ENCODE measurements at places on chromosomes 3 and 15.

DNA sequence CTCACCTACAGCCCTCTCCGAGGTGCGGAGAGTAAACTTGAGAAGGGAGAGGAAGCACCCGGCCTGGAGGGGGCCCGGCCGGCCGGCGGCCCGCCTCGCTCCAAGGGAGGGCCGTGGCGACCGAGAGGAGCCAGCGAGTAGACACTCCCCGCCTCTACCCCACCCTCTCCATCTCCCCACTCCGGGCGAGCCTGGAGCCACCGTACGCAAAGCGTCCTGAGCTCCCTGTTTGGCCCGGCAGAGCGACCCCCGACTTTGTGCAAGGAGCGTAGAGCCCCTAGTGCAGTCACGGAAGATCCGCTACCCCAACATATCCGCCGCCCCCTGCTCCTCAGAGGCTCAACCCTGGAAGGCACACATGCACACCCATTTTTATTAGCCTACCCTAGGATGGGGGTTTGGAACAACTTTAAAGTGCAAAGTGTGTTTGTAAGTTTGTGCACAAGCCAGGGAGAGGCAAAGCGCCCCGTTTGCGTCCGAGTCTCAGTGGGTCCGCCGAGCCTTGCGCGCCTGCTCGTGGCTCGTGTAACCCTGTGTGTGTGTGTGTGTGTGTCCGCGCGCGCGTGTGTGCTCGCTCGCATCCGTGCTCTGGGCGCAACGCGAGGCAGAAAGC lies 508 bp upstream of the SMAD6 start:
- DNase-seq: no peak
- H3K4me3 ChIP-seq: peak overlapping the region; percentile 91
- peaks cover 42% of the 10 kb centered on the region for H3K4me1 ChIP-seq
- H3K27ac ChIP-seq: peak overlapping the region; percentile 95
- H3K36me3 ChIP-seq: no peaks in the 10 kb centered on the region
- H3K27me3 ChIP-seq: no peaks in the 10 kb centered on the region

GRCh38 chr3:177944228-177944661 lies 592.0 kb upstream of the KCNMB2 start:
- H3K27ac ChIP-seq: no peak overlapping the region
- H3K36me3 ChIP-seq: no peaks in the 10 kb centered on the region
- H3K4me3 ChIP-seq: no peak overlapping the region
- H3K27me3 ChIP-seq: no peaks in the 10 kb centered on the region

DNA sequence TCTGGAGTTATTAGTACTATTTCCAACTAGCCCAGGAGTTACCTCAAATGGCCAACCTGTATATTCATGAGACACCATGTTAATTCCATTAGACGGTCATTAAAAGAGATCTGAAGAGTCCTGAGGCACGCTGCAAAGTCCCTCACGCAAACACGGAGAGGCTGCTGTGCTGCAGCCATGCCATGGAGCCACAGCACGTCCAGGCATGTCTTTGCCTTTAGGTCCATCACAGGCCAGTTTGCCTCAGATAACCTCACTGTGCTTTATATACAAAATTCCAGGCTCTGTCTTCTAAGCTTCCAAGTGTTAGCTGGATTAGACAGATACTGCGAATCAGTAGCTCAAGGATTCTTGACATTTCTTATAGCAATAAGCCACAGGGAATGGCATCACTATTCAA lies 9.8 kb upstream of the PLAAT1 start:
- no peak overlapping the region for H3K4me3 ChIP-seq
- H3K27me3 ChIP-seq: 0 out of 2 replicates have a peak, but pooled peaks cover 3% of the 10 kb centered on the region
- H3K36me3 ChIP-seq: no peaks in the 10 kb centered on the region
- DNase-seq: no peak
- H3K27ac ChIP-seq: no peak overlapping the region

GRCh38 chr3:34235096-34235495 lies 436.7 kb downstream of the PDCD6IP start:
- H3K36me3 ChIP-seq: no peaks in the 10 kb centered on the region
- no peaks in the 10 kb centered on the region for H3K27me3 ChIP-seq
- no peak overlapping the region for H3K4me3 ChIP-seq

DNA sequence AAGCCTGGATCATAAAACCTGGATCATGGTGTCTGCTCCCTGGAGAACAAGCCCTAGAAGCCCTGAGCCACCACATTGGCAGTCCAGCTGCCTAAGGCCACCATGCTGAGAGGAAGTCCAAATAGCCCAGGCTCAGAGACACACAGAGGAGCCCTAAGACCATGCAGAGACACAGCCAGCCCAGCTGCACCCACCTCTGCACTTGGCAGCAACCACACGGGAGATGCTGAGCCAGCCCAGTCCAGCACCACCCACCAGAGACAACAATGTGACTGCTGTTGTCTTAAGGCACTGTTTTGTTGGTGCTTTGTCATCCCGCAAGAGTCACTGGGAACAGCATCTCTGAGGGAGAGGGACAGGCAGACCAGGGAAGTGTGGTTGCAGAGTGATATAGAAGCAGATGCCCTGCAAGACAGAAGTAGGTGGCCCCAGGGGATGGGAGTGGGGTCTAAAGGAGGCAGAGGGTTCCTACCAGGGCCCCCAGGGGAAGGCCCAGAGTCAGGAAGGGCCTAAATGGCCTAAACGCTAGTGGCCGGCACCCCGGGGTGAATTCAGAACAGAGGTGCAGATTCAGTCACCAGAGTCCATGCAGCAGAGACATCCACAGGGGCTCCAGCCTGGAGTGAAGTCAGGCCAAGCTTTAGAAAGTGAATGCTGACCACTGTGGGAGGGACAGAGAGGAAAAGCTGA lies 105.4 kb upstream of the PRR20G start:
- no peak overlapping the region for H3K27ac ChIP-seq
- peaks cover 2% of the 10 kb centered on the region for H3K27me3 ChIP-seq
- DNase-seq: no peak

DNA sequence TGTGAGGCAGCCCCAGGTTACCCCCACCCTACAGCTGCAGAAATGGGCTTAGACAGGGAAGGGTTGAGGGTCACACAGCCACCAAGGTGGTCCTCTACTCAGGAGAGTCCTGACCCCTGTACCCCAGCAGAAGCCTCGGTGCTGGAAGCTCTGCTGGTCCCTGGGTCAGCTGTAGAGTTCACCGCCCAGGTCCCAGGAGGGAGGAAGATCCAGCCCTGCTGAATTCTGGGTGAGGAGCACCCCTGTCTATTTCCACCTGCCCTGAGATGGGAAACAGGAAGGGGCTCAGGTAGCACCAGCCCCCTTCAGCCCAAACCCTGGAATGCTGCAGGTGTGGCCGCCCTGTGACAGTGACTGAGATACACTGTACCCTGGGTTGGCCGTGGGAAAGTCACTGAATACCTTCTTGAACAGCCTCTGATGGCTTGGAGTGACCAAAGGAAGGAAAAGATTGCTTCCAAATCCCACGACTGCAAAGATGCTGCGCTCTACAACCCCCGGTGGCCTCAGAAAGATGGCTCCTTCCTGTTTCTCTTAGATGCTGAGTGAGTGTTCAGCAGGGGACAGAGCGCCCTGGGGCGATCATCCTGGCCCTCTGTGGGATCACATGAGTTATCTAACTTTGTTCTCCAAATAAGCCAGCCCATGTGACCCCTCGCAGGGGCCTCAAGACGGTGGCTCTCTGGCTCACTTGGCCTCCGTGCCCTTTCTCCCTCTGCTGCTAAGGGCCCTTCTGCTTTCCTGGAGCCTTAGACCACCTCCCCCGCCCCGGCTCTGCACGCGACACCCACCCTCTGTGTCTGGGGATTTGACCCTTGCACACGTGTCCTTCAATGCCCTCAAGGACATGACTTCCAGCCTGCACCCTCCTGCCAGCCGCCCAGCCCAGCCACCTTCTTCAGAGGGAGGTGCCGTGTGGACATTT lies 141.9 kb downstream of the NSMCE3 start:
- no peak overlapping the region for H3K27ac ChIP-seq
- H3K4me3 ChIP-seq: no peak overlapping the region
- H3K36me3 ChIP-seq: no peaks in the 10 kb centered on the region
- H3K27me3 ChIP-seq: no peaks in the 10 kb centered on the region
- DNase-seq: no peak

DNA sequence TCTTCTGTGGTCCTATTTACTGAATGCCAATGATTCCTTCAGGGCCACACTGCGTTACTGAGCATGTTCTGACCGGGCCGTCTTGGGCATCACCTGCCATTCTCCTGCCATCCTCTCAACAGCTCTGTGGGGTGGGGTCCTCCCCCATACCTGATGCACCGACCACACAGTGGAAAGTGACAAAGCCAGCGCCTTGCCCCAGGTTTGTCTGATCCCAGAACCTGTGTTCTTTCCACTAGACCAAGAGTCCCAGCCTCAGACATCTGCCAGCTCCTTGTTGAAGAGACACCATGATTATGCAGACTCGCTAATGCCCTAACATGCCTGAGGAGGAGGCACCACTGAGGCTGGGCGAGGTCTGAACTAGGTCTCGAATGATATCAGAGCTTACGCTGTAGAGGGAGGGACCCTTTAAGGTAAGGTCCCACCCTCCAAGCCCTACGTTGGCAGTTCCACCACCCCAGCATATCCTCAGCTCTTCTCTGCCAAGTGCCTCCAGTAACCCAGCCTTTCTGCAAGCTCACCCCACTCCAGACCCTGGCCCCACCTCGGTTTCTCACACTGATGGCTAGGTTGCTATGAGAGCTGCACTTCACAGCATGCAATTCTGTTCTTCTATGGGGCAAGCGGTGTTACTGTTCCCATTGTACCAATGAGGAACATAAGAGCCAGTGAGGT lies 29.8 kb upstream of the PLXNA1 start:
- no peak overlapping the region for H3K4me3 ChIP-seq
- no peaks in the 10 kb centered on the region for H3K4me1 ChIP-seq
- no peak for DNase-seq

DNA sequence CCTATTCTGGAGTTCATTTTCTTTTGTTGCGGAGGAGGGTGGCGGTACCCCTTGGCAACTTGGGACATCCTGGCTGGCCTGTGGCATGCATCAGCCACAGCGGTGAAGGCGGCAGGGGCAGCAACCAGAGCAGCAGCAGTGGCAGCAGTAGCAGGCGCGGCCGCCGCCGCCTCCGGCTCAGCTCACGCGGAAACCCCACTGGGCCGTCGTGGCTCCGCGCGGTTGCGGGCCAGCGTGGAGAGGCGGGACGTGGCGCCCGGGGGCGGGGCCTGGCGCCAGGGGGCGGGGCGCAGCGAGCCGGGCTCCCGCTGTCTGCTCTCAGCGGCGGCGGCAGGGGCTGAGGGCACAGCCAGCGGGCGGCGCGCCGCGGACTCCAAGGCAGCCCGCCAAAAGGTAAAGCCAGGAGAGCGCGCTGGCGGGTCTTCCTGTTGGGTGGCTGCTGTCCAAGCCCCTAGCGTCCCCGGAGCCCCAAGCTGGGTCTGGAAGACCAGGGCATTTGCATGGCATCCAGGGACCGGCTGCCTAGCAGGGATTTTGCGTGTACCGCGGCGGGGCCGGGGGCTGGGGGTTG lies 334.4 kb upstream of the THRB start:
- no peaks in the 10 kb centered on the region for H3K36me3 ChIP-seq
- H3K27me3 ChIP-seq: peaks cover 8% of the 10 kb centered on the region
- no peaks in the 10 kb centered on the region for H3K4me1 ChIP-seq
- H3K4me3 ChIP-seq: no peak overlapping the region
- H3K27ac ChIP-seq: no peak overlapping the region

DNA sequence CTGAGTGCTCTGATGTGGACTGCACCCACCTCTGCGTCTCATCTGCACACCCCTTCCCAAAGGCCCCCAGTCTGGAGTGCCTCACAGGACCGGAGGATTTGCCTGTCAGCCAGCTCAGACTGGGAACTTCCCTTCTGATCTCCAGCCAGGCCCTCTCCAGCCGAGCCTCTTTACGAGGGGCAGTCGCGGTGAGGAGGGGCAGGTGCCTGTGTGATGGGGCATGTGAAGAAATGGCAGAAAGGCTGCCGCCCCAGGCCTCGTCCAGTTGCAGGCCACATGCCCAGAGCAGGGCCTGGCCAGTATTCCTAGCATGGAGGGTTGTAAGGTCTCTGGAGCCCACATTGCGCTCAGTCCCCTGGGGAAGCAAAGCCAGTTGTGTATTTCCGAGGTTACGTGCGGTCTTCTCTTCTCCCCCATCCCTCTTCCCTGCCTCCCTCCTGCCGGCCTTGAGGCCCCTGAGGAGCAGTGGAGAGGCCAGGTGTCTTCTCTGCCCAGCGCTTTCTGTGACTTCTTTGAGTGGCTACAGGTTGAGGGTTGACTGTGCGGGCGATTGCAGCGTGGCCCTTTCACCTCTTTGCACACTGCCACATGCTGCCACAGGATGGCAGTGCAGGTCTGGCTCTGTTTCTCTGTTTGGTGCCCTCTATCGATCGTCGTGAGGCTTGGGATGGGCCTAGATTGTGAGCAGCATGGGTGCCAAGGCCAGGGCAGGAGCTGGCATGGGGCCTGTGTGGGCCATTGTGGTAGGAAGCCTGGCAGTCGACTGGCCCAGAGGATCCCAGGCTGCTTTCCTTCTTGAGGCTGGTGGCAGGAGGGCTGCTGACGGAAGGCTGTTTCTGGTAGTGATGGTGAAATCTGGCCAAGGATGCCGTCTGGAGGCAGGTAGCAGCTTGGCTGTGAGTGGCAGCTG lies 5.3 kb downstream of the CLK3 start:
- DNase-seq: peak; percentile 64
- H3K36me3 ChIP-seq: peaks cover 25% of the 10 kb centered on the region

- H3K4me1 ChIP-seq: peaks cover 20% of the 10 kb centered on the region
- no peak for DNase-seq
- H3K4me3 ChIP-seq: no peak overlapping the region
- H3K27me3 ChIP-seq: no peaks in the 10 kb centered on the region
- peaks cover 31% of the 10 kb centered on the region for H3K36me3 ChIP-seq
Measured at GRCh38 chr15:55194256-55194655, 2.5 kb downstream of the RSL24D1 start.

DNA sequence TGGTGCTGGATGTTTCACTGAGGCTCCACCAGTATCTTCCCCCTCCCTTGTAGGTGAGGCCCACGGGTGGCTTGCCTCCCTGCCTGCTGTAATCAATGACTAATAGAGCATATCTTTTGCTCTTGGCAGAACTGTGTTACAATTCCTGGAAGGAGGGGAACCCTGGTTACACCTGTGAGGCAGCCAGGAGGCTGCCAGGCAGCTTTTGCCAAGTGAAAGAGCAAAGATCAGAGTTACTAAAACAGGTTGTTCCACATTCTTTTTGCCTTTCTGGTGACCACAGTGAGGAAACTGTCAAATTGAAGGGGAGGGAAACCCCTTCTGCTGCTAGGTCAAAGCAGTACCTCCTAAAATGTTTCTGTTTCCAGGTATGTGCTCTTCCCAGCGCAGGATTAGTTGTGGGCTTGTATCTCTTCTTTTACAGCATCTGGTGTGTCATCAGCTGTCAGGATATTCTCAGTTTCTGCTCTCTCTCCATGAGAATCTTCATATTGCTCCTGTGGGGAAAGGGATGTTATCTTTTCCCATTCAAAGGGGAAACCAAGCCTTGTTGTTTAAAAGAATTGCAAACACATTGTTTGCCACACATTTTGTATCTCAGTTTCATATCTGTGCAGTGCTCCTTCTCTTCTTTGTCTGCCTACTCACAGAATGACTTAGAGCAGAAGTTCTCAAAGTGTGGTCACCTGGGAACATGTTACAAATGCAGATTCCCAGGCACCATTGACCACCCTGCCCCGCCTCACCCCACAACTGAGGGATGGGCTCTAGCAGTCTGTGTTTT lies 137.4 kb upstream of the UMPS start:
- no peak for DNase-seq
- no peak overlapping the region for H3K4me3 ChIP-seq
- H3K27ac ChIP-seq: no peak overlapping the region
- peaks cover 14% of the 10 kb centered on the region for H3K27me3 ChIP-seq
- H3K4me1 ChIP-seq: no peaks in the 10 kb centered on the region

- H3K27me3 ChIP-seq: no peaks in the 10 kb centered on the region
- H3K27ac ChIP-seq: no peak overlapping the region
- H3K4me3 ChIP-seq: no peak overlapping the region
- DNase-seq: no peak
Measured at GRCh38 chr3:65854606-65855304, 184.0 kb downstream of the MAGI1 start.
